ENCODE measurements at places on chromosomes 7 and 10.

GRCh38 chr10:52213321-52213752, 100.7 kb upstream of the DKK1 start:
- DNase-seq, result no peak

- no peak for DNase-seq
Observed at GRCh38 chr7:95018021-95018420, 110.6 kb downstream of the PPP1R9A start.

- no peak for DNase-seq
Observed at GRCh38 chr10:44571701-44572100, 186.8 kb upstream of the CXCL12 start.

DNA sequence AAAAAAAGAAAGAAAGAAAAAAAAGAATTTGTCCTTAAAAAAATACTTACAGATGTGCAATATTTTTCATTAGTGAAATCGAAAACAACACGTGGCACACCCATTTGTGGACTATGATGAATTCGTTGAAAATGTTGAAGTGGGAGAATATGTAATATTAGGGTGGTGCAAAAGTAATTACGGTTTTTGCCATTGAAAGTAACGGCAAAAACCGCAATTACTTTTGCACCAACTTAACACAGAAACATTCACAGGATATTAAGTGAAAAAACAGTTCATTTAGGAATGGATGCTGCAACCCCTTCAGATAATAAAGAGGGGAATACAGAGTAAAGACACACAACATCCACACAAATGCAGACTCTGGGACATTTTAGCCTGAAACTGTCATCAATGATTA, 96.0 kb downstream of the CALN1 start:
- DNase-seq, result no peak

DNA sequence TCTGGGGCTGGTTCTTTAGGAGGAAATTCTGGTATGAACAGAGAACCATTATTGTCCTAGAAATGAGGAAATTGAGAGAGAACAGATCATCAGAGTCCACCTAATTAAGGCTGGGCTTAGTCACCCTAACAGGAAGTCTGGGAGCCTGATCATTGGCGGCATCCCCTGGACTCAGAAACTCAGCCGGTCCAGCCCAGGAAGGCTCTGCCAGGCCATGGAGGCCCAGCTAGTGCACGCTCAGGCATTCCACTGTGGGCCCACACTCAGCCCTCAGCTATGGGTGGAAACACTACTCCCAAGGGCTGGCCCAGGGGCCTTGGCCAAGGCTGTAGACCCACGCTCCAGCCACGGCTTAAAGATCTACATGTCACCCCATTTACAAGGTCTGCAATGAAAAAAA, 109.2 kb downstream of the PTPN20 start:
- no peak for DNase-seq

GRCh38 chr7:50151001-50151400, 58.0 kb upstream of the ZPBP start:
- no peak for DNase-seq

- DNase-seq, result no peak
Observed at GRCh38 chr10:132207536-132208461, 21.1 kb downstream of the DPYSL4 start.

- DNase-seq, result no peak
Observed at GRCh38 chr7:31707089-31707488, 20.1 kb downstream of the PPP1R17 start.

DNA sequence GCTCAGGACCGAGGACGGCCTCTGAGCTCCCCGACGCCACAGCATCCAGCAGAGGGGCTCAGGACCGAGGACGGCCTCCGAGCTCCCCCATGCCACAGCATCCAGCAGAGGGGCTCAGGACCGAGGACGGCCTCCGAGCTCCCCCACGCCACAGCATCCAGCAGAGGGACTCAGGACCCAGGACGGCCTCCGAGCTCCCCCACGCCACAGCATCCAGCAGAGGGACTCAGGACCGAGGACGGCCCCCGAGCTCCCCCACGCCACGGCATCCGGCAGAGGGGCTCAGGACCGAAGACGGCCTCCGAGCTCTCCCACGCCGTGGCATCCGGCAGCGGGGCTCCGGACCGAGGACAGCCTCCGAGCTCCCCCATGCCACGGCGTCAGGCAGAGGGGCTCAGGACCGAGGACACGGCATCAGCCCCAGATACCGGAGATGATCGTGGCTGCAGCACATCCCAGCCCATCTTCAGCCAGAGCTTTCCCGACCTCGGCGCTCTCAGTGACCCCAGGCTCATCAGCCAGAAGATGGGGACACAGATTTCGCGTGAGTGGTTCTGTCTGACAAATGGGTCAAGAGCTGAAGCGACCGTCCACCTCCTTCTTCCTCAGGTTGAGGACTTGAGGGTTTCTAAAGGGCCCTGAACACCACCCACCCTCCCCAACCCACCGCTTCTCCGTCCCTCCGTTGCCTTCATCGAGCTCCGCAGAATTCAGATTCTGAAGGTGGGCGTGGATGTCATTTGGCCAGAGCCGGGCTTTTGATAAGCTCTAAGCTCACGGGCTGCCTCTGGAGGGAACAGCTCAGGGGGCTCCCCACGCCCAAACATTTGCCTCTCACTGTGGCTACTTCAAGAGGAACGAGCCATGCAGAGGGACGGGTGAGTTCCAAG, 55.8 kb upstream of the DNAAF5 start:
- no peak for DNase-seq

GRCh38 chr7:25032774-25033743, 53.1 kb upstream of the OSBPL3 start:
- DNase-seq, result no peak

DNA sequence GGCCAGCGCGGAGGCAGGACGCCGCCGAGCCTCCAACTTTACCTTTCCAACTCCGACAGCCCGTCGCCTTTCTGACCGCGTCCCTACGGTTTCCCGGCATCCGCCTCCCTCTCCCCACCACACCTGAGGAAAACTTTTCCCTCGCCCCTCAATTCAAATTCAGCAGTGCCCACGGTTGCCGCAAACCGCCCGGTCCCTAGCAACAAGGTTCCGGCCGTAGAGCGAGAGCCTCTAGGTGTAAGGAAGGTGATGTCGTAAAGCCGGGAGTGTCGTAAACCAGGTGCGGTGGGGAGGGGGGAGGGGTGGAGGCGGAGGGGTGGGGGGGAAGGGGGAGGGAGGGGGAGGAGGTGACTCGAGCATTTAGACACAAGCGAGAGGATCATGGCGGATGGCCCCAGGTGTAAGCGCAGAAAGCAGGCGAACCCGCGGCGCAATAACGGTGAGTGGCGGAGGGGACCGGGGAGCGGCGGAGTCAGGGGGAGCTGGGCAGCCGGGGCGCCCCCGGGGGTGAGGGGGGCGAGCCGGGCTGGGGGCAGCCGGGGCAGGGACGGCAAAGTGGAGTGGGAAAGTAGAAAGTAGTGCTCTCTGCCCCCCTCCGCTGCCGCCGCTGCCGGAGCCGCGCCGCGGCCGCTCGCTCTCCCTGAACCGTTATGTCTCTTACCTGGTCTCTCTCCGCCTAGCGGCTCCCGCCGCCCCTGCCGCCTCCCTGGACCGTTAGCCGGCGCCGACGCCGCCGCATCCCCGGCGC, at the start of gene ZEB1:
TSS of gene ZEB1 (plus strand) at position 363 of the 748 bp plus-strand sequence. CDS start at position 382, 19 bp downstream.
- peak; percentile 87 for DNase-seq

DNA sequence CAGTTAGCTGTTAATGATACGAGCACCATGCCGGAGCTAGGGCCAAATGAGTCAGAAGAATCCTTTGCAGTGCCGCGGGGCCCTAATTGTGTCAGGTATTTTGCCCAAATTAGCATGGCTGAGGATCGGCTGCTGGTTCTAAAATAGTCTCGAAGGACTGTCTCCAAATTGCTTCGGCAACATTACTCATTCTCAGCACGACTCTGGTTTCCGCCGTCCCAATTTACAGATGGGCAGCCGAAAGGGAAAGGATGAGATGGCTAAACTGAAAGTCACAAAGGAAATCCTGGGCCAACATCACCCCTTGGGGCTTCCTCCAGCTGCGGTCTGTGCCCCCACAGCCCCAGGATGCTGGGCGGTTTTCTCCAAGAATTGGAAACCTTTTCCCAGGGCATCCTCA, 351.4 kb downstream of the PAXIP1 start:
- no peak for DNase-seq

- DNase-seq, result no peak
Observed at GRCh38 chr7:154867068-154867467, 135.9 kb downstream of the PAXIP1 start.

- DNase-seq, result no peak
Observed at GRCh38 chr7:130996205-130996832, 262.3 kb upstream of the KLF14 start.

DNA sequence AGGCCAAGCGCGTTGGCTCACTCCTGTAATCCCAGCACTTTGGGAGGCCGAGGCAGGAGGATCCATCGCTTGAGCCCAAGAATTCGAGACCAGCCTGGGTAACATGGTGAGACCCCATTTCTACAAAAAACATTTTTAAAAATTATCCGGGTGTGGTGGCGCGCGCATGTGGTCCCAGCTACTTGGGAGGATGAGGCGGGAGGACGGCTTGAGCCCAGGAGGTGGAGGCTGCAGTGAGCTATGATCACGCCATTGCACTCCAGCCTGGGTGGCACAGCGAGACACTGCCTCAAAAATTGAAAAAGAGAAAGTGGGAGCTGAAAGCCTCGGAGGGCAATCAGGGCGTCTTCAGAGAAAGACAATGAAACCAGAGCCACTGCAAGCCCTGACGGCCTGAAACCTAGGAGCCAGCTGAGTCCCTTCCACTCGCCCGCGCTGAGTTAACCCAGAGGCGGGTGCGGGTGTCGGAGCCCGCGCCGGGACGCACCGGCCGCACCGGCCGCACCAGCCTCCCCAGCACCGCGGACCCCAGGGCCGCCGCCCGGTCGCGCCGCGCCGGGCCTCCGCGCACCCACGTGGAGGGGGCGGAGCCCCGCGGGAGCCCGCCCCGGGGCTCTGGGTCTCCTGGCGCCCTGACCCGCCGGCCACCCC, 22.4 kb downstream of the ZFAND2A start:
- no peak for DNase-seq

DNA sequence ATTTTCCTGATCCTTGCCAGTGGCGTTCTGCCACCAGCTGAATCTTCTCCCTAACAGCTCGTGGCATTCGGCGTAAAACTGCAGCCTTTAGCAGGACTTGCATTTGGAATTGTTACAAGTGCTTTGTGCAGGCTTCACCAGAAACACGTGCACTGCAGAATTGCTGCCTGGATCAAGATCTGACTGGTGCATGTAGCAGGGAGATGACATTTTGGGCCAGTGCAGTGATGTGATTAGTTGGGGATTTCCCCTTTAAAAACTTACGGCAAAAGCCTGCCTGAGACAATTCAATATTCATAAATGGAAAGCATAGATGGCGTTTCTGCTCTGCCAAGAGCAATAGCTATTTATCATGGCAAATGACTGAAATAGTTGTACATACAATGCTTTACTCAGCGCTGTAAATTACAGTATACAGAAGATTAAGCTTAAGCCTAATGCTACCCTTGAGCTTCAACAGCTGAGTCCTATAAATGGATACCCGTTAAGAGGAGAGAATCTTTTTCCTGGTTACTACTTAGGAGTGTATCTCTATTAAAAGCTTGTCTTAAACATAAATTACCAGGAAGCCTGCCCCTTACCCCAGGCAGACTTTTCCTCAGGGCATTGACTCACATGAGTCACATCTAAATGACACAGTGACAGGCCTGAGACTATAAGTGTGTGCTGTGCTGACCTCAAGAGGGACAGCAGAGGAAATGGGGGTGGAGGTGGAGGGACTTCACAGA, 106.3 kb downstream of the ATXN7L1 start:
- no peak for DNase-seq

DNA sequence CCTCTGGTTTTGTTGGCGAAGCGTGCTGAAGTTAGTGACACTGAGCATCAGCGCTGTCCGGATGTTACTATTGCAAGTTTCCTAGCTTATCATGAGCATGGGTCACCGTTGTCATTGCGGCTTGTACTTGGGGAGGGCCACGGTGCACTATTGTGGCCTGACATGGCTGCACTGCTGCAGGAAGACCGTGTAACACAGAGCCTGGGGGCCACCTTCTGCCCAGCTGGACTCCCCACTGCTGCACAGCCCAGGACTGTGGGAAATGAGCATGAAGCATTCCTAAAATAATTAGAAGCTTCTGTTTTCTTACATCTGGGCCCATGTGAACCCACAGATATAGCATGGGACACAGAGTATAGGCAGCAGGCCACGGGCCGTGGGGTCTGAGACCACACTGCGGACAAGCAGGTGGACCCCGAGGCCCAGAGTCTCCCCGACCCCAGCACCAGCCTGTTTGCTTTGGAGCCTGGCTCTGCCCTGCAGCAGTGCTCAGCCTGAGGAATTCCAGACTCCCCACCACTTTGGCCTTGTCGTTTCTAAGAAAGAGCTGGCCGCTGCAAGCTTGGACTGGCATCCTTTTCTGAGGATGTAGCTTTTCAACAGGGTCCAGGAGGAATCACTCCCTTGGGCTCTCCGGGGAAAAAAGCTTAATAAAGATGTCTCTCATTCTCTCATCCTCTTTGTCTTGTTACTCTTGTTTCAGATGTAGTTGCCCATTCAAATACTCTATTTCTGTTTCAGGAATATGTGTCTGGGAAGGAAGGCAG, 179.2 kb downstream of the CCDC3 start:
- no peak for DNase-seq

DNA sequence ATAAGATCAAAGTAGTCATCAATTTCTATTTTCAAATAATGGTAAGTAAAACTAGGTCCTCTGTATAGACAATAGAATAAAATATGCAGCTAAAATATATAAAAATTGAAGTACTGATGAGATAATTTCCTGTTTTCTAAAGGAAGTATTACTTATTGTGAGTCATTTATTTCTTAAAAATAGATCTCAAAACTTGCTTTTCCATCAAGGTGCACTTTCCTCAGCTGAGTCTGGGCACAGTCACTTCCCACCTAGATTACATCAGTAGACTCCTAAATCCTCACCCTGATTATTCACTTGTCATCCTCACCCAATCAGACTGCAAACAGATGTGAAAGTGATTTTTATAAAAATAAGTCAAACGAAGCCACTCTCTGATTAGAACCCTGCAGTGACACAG, 211.5 kb downstream of the POM121L12 start:
- no peak for DNase-seq

DNA sequence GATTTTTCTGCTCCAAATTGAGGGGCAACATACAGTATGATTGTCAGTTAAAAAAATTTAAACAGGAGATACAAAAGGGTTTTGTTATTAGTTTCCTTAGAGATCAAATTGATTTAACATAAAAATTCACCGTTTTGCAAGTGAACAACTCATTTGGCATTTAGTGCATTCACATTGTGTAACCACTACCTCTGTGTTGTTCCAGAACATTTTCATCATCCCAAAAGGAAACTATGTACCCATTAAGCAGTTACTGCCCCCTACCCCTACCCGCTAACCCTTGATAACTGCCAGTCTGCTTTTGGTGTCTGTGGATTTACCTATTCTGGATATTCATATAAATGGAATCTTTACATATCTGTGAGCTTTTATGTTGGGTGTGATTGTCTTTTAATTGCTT, 3.1 kb downstream of the ZRANB1 start:
- no peak for DNase-seq

- no peak for DNase-seq
Observed at GRCh38 chr10:132570771-132571649, 33.4 kb downstream of the INPP5A start.
